ENCODE measurements at places on chromosomes 1 and 21.

GRCh38 chr1:78102082-78102481, 56.3 kb downstream of the GIPC2 start:
- no peak for DNase-seq

DNA sequence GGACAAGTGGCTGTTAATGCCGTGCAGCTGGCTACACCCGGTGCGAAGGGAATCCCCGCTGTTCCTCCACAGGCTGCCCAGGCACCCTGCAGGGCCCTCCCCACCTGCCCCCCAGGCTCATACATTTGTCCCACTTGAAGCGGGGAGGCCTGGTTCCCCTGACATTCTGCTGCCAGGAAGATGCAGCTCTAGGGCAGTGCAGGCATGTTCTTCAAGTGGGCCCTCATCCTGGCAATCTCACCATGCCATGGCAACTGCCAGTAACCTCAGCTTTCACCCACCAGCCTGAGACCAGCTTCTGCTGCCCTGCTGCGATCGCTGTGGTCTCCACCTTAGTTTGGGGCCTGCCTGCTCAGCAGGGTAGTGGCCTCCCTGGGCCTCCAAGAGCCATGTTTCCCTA, 151.9 kb upstream of the COL6A1 start:
- DNase-seq: no peak

DNA sequence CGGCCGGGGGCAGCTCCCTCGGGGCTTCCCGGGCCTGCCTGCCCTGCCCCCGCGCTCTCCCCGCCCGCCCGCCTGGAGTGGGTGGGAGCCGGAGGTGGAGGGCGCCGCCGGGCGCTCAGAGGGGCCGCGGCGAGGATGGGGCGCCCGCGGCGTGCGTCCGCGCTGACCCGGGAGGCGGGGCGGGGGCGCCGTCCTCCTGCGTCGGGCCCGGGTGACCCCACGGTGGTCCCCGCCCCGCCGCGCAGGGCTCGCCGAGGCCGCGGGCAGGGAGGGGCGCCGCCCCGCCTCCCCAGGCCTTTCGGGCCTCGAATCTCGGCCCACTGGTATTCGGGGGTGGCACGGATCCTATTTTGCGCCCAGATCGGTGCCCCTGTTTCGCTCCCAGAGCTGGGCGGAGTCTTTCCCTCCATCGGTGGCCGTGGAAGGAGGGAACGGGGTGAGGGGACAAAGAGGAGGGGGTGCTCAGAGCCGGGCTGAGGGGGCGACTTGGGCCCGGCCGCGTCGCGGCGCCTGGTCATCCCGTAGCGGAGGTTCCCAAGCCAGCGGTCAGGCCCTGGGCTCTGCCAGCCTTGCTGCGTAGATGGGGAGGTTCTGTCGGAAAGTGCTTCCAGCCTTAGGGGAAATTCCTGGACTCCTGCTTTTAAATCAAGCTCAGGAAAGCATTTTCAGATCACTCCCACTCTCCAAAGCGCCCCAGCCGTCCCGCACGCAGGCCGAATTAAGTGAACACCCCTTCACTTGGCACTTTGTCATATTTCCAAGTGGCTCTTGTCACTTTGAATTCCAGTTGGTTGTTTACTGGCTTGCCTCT, 545 bp downstream of the PATJ start:
- peak; percentile 56 for DNase-seq

DNA sequence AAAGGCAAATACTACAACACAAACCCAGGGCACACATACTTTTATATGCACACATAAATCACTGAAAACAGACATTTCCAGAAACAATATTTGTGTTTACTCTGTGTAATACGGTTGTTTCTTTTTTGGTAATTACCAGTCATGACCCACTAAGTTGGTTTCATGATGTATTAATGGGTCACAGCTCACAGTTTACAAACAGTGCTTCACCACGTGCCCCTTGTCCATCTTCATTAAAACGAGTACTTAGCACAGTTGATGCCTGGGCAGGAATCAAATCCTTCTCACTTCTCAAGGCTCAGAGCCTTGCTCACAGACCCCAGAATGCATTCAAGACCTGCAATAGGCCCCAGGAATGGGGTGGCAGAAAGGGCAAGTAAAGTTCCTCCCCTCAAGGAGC, 13.8 kb downstream of the SSBP3 start:
- no peak for DNase-seq

Data from common myeloid progenitor, CD34-positive (primary cell).